ENCODE measurements at places on chromosomes 5 and 9.
A peak's percentile ranks its signal among the peaks of the same experiment; 100 is the strongest.

DNA sequence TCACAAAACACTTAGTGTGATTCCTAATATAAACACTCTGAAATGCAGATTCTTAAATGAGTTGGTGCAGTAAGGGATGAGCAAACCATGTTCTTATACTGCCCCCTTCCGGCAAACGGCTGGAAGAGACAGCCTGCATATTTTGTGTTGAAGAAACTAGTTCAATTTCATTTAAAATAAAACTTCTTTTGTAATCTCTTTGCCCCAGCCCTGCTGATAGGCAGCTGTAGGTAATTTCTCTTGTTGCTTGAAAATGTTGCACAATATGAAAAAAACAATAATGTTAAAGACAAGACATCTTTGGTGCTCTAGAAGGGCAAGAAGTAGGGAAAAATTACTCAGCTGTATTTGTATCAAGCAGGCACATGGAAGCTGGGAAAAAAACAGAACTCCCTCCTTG lies 89.7 kb upstream of the CCNG1 start:
- DNase-seq, result peak; percentile 5

DNA sequence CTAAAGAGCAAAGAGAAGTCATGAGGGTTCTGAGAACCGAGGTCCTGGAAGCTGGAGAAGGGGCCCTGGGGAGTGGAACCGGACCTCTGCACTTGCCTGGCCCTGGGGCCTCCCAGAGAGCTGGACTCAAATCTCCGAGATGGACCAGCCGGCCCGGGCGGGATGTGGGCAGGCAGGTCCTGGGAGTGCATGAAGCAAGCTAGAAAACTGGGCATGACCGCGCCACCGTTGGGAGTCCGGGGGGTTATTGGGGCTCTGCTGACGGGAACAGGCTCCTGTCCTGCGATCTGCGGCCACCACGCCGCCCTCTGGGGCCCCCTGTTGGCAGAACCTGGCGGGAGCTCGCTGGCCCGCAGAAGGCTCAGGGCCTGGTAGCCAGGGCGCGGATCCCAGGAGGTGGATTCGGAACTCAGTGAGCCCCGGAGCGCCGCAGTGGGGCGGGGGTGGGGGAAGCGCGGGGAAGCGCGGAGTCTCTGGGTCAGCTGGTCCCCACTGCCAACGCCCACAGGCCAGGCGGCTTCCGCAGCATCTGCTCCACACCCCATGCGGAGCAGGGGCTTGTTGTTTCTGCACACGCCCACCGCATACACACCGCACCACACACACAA lies 150.6 kb downstream of the ERCC6L2 start:
- no peak for DNase-seq

DNA sequence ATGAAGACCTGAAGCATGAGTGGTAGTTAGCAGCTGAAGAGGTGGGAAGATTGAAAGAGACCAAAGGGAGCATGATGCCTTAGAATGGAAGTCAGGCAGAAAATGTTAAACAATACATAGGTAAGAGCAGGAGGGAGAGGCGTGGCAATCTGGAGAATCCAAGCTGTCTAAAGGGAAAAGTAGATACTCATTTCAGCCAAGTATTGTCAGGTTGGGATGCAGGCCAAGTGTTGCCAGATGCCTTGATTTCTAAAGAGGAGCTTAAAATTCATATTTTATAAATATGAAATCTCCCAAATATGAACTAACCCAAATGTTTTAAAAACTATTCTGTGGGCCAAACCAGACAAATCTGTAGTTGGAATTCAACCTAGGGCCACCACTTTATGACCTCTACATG lies 4.2 kb downstream of the PAM start:
- no peak for DNase-seq

GRCh38 chr5:167712986-167713585 lies 578.4 kb upstream of the WWC1 start:
- DNase-seq, result no peak

- no peak for DNase-seq
Measured at GRCh38 chr5:133354323-133355185, 257.8 kb downstream of the FSTL4 start.

DNA sequence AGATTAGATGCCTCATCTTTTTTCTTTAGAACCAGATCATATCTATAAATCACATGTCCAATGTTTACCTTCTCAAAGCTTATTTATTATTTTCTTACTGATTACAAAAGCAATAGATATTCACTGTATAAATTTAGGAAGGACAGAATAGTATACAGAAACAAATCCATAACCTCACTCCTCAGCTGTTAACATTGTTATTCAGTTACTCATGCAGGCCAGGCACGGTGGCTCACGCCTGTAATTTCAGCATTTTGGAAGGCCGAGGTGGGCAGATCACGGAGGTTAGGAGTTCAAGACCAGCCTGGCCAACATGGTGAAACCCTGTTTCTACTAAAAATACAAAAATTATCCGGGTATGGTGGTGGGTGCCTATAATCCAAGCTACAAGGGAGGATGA lies 15.3 kb downstream of the STOM start:
- no peak for DNase-seq

GRCh38 chr5:176144508-176144907 lies 93.7 kb upstream of the SIMC1 start:
- no peak for DNase-seq

- DNase-seq, result no peak
Measured at GRCh38 chr5:143662020-143662419, 149.9 kb upstream of the HMHB1 start.

GRCh38 chr5:61631438-61631941 lies 299.4 kb downstream of the ZSWIM6 start:
- DNase-seq, result no peak

- DNase-seq, result no peak
Measured at GRCh38 chr9:83538890-83539238, 663 bp upstream of the FRMD3 start.

DNA sequence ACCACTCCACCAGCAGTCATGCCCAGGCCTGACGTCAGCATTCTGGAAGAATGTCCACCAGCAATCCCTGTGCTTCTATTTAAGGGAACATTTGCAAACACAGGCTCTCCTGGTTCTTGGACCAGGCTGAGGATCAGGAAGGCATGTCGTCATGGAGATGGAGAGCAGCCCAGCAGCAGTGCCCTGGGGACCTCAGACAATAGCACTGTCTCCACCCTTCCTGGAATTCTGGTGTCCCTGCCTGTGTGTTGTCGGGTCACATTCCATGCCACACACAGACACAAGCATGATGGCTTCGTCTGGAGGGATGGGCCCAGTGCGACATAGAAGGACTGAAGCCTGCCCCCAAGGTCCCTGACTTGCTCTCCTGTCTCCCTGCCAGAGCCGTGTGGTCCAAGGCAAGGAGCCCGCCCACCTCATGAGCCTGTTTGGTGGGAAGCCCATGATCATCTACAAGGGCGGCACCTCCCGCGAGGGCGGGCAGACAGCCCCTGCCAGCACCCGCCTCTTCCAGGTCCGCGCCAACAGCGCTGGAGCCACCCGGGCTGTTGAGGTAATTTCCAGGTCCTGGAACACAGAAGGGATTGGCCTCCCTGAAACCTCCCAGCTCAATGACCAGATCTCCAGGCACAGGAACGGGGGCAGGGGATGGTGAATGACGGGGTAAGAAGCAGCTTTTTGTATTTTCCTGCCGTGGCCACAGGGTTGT lies 43.8 kb downstream of the STOM start:
- no peak for DNase-seq

GRCh38 chr5:187042-187431 lies 4.3 kb upstream of the LRRC14B start:
- DNase-seq, result no peak

- DNase-seq, result no peak
Measured at GRCh38 chr5:74482523-74482922, 158.0 kb downstream of the ENC1 start.

- DNase-seq, result no peak
Measured at GRCh38 chr5:73447530-73448462, 781 bp downstream of the FOXD1 start.

DNA sequence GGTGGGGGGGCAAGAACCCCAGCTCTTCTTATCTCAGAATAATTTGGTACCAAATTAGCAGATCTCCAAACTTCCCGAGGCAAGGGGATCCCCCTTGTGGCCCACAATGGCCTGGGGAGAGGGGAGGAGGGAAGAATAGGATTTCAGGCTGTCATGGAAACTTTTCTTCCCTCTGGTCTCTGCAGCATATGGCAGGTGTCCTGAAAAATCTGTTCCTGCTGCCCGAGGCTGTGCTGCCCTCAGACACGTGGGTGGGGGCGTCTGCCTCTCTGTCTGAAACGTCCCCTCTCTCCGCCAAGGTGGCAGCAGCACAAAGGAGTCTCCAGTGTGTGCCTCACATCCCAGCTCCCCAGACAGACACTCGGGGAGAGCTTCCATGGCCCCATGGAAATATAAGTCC lies 34.0 kb downstream of the CCNJL start:
- no peak for DNase-seq

DNA sequence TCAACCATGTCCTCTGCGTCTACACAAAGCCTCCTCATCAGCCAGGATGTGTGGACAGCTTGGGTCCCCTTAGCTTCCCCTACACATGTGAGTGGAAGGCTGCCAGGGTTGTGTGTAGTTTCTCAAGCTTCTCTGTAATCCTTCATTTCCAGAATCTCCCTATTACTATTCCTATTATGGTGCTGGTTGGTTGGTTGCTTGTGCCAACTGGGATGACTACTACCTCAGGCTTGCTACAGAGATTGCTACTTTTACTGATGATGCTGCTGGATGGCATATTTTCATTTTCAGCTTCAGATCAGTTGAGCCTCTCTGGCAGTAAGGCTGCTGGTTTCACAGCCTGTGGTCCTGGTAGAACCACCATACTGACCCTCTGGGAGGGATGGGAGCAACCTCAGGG lies 39.9 kb downstream of the ATG10 start:
- DNase-seq, result no peak

DNA sequence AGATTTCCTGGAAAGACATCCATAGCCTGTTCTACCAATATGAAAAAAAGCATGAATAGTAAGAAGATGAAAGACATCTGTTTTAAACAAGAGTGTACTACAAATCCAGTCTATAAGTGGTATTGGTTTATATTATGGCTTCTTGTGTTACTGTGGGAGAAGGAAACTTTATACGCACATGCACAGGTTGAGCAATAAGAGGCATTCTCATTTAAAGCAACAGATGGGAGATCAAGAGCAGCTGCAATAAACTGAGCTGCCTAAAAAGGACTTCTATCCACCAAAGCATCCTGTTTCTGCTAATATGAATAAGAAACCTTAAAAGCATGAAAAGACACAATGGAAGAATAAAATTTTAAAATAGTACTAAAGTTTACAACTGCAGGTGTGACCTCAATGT lies 8.6 kb upstream of the PCDHB1 start:
- no peak for DNase-seq

- DNase-seq, result no peak
Measured at GRCh38 chr5:168156170-168156569, 135.3 kb upstream of the WWC1 start.

GRCh38 chr5:1925111-1926070 lies 42.7 kb upstream of the IRX4 start:
- no peak for DNase-seq

GRCh38 chr5:13648822-13649221 lies 295.7 kb downstream of the DNAH5 start:
- DNase-seq, result no peak

GRCh38 chr5:40381676-40382363 lies 297.9 kb upstream of the PTGER4 start:
- DNase-seq, result no peak

GRCh38 chr5:32726086-32726557 lies 15.0 kb downstream of the NPR3 start:
- DNase-seq, result peak; percentile 12

DNA sequence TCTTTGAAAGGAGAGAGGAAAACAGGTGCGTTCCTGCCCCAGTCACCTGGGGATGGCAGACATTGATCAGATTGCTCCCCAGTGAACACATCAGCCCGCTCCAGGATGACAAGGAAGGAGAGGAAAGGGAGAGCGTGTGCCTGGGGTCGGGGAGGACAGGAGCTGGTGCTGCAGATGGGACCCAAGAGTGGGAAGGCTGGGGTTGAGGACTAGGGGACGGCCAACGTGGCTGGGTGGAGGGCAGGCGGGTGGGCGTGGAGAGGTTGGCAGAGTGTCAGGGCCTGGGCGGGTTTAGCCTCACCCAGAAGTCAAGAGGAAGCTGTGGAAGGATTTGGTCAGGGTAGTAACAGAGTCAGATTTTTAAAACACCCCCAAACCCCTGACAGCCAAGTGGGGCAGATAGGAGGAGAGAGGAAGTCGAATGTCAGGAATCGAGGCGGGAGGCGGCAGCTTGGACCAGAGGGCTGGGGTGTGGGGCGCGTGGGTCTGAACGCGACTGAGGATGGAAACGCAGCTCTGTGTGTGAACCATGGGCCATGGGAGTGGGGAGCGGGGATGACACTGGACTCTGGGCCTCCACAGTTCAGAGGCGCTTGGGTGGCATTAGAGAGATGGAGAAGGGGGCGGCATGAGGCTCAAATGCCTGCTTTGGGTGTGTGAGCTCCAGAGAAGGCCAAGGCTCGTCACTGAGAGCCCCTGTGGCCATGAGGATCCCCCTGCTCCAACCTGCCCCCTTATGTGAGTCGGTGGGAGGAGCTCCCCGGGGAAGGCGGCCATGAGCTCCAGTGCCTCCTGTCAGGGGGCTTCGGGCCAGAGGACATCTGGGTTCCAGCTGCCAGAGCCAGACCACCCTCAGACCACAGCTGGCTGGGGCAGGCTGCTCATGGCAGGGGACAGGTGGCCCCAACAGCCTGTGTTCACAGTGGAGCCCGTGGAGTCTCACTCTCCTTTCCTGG lies 24.6 kb downstream of the LAMC3 start:
- no peak for DNase-seq

- no peak for DNase-seq
Measured at GRCh38 chr9:91114450-91114849, 247.3 kb downstream of the AUH start.

DNA sequence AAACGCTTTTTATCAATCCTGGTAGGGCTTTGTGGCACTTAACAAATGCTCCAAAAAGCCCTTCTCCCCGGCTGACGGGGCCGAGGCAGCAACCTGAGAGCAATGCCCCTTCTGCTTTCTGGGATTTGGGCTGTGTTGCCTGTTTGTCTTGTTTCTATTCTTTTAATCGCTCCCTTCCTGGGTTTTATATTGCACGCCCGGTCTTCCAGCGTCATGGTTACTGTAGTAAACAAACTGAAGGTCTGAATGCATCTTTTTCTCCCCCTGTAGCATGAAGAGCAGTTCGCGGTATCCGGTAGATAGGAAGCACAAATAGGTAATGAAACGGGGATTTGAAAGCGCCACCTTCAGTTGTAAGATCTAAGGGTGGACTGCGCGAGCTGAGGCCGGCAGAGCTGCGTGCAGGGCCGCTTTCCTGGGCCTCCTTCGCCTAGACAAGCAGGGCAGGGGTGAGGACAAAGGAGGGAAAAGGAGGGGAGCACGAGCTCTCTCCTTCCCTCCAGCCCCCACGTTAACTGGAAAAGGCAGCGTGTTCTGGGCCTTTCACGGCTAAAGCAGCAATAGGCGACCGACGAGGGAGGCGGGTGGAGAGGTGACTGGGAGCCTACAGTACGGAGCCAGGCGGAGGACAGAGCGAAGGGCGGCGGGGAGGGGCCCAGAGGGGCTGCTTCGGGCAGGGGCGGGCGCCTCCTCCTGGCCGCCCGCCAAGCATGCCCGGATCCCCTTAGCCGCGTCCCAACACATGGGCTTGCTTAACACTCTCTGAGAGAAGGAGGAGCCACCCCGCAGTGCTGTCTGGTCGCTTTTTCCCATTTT lies 49.3 kb upstream of the ZNF366 start:
- DNase-seq, result no peak

- no peak for DNase-seq
Measured at GRCh38 chr5:67765697-67766096, 449.9 kb upstream of the PIK3R1 start.

GRCh38 chr5:154406826-154407225 lies 39.0 kb upstream of the SAP30L start:
- DNase-seq, result no peak

- no peak for DNase-seq
Measured at GRCh38 chr5:92637960-92638359, 943.1 kb downstream of the NR2F1-AS1 start.

- DNase-seq, result no peak
Measured at GRCh38 chr5:79074641-79075040, 5.1 kb downstream of the BHMT2 start.
